ENCODE measurements at places on chromosomes 7 and 10.

DNA sequence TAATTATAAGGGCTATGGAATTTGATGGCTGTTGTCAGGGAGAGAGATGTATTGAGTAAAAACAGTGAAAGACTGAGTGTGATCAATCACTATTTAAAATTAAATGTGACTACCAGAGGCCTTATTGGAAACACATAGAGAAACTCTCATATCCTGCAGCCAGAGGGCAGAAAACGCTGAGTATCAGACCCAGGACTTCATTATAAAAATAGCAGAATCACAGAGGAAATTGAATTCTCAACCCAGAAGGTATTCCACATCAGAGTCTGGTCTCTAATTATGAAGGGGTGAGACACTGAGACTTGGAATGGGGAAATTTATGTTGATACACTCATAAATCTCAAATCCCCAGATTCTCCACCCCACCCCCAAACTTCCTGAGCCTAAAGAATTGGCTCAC lies 69.5 kb upstream of the IL6 start:
- no peak for DNase-seq

- DNase-seq, result no peak
Observed at GRCh38 chr10:77712207-77712606, 74.6 kb upstream of the KCNMA1 start.

GRCh38 chr7:93558705-93559614 lies 15.6 kb downstream of the CALCR start:
- no peak for DNase-seq

- DNase-seq, result no peak
Observed at GRCh38 chr10:20237586-20237985, 421.4 kb downstream of the PLXDC2 start.

GRCh38 chr7:132646052-132646451 lies 69.8 kb upstream of the PLXNA4 start:
- no peak for DNase-seq

DNA sequence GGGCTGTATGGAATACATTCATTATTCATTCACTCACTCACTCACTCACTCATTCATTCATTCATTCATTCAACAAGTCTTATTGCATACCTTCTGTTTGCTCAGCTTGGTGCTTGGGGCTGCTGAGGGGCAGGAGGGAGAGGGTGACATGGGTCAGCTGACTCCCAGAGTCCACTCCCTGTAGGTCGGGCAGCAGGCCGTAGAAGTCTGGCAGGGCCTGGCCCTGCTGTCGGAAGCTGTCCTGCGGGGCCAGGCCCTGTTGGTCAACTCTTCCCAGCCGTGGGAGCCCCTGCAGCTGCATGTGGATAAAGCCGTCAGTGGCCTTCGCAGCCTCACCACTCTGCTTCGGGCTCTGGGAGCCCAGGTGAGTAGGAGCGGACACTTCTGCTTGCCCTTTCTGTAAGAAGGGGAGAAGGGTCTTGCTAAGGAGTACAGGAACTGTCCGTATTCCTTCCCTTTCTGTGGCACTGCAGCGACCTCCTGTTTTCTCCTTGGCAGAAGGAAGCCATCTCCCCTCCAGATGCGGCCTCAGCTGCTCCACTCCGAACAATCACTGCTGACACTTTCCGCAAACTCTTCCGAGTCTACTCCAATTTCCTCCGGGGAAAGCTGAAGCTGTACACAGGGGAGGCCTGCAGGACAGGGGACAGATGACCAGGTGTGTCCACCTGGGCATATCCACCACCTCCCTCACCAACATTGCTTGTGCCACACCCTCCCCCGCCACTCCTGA lies 2.4 kb downstream of the EPO start:
- DNase-seq, result no peak

GRCh38 chr7:55550010-55550663 lies 22.2 kb downstream of the VOPP1 start:
- no peak for DNase-seq

DNA sequence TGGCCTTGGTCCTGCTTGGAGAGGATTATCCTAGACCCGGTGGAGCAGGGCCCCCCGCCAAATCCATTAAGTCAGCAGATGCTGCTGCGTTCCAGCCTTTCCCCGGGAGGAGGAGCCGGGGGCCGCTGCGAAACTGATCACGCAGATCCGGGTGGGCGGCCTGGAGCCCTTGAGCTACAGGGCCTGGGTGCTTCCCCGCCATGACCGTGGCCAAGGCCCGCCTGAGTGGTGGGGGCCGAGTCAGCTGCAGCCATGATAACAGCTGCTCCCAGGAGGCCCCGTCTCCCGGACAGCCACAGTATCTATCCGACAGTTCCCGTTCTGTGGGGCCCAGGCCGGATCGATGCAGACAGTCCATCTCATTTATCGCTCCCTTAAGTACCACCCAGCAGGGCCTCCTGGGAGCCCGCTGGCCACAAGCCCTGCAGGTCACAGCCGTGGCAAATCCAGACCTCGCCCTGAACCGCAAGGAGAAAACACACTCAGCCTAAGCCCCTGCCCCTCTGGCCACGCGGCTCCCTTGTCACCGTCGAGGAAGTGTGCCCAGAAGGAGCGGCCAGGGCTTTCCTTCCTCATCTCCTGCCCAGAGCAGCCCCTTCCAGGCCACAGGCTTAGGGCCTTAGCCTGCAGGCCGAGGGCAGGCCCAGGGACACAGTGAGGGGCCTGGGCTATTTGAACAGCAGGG lies 34.4 kb upstream of the SLC29A4 start:
- no peak for DNase-seq

DNA sequence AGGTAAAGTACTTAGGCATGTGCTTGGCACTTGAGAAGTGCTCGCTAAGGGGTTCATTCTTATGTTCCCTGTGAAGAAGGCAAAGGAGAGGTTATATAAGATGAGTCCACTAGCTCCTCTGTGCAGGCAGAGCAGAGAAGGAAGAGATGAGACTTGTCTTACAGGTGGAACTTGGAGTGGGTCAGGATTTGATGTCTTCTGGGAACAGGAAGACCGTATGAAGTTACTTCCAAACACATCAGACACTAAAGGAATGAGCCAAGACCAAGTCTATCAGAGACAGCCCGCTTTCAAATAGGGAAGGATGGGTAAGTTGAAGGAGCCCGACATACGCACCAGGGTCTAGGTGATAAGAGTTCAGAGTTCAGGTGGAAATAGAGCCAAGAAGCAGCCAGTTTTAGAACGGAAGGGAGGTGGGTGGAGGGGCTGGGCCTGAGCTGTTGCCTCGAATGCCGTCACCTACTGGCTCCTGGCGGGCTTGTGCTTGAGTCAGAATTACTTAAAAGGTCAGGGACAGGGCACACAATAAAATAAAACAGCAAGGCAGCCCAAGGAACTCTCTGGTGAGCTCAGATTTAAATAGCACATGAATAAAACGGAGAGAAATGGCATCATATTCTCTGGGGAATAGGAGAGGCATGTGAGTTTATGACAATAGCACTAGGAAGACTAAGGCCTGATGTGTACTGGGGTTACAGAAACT lies 56.1 kb upstream of the GRB10 start:
- no peak for DNase-seq

DNA sequence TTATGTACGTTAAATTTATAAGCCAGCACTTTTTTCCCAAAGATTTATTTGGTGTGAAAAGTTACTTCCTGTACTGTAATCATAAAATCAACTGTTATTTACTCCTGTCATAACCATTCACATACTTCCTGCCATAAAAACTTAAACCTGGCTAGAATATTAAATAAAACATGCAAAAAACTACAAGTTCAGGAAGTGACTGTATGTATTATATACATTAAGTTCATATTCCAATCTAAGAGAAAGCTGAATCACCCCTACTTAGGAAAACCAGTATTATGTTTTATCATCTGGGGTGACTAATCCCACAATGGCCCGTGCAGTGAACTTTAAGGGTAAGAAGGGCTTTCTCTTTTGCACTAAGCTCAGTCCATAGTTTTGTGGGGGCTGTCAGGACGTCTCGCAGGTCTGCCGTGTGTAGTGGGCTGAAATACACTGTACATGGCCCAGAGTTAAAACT lies 183.7 kb upstream of the KLF14 start:
- DNase-seq, result no peak

DNA sequence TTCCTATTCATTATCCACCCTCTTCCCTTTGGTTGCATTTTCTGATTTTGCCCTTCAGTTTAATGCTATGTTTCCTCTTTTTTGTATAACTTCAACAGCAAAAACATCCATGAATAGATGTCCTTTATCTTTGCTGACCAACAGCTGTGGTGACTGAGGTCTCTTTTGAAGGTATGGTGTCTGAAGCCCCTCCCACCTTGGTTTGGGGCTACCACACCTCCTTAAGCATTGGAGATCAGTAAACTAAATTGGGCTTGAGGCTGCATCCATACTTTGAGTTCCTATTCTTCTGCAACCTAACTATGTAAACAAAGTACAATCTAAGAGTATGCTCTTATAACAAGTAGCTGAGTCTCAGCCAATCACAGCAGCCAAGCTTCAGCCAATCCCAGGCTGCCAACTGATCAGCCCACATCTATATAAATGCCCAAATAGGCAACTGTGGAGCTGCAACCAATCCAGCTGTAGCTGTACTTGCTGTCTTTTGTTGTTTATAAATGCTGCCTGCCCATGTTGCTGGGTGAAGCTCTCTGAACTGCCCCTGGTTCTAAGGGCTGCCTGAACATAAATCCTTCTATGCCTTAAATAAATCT lies 69.4 kb upstream of the PDLIM1 start:
- no peak for DNase-seq

- DNase-seq, result no peak
Observed at GRCh38 chr7:5322621-5323410, 40.1 kb downstream of the SLC29A4 start.

- DNase-seq, result no peak
Observed at GRCh38 chr7:156968183-156968582, 18.7 kb downstream of the NOM1 start.

DNA sequence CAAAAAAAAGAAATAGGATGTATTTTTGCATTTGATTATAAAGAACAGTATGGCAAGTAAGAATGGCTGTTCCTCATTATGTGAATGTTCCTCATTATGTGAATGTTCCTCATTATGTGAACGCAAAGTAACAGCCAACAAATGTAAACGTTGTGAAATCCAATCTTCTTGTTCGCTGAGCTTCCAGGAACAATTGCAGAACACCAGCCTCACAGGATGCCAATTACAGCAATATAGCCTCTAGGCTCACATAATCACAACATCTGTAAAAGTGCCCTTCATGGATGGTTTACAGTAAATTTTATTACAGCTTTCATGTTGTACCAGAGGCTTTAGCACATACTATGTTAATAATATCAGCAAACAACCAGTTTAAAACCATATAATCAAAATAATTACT lies 71.6 kb downstream of the THSD7A start:
- no peak for DNase-seq

DNA sequence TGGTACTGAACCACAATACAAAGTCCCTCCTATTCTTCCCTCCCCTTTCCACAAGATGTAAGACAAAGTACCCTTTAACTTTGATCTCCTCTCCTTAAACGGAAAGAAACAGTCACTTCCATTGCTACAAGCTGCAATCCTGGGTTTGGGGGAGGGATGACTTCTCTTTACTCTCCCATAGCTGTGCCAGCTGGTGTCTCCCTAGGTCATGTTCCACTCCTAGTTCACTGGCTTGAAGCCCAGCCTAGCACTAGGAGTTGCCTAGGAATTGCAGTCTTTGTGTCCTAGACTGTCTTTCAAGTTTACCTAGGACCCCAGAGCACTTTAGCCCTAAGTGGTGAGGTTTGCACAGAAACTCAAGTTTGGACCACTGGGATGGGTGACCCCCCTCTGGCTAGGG lies 311.1 kb downstream of the HPSE2 start:
- DNase-seq, result no peak

- DNase-seq, result no peak
Observed at GRCh38 chr10:11861341-11861740, 38.2 kb downstream of the PROSER2 start.

GRCh38 chr7:152674860-152675758 lies 832 bp downstream of the XRCC2 start:
- no peak for DNase-seq

DNA sequence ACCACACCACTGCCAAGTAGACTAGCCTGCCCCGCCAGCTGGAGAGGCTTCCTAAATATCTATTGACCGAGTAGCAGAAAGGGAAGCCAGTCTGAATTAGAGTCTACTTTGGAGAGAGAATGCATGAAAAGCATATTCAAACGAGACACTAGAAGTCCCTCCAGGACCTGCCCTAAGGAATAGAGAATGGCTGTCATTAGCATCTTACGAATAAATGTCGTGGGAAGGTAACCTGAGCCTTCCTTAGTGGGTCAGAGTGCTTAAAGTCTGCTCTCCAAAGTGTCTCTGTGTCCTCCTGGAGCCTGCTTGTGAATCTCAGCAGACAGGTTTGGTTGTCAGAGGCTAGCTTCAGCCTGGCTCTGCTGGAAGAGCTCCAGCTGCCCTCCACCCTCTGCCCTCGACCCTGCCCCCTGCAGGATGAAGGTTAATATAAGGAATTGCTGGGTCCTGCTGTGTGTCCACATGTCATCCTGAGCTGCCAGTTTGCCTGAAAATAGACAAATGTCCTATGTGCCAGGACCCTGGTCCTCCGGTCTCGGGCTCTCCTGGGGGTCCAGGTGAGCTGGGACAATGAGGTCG lies 33.4 kb downstream of the FAM241B start:
- DNase-seq, result no peak

GRCh38 chr10:104331208-104331838 lies 6.9 kb downstream of the ITPRIP start:
- no peak for DNase-seq

DNA sequence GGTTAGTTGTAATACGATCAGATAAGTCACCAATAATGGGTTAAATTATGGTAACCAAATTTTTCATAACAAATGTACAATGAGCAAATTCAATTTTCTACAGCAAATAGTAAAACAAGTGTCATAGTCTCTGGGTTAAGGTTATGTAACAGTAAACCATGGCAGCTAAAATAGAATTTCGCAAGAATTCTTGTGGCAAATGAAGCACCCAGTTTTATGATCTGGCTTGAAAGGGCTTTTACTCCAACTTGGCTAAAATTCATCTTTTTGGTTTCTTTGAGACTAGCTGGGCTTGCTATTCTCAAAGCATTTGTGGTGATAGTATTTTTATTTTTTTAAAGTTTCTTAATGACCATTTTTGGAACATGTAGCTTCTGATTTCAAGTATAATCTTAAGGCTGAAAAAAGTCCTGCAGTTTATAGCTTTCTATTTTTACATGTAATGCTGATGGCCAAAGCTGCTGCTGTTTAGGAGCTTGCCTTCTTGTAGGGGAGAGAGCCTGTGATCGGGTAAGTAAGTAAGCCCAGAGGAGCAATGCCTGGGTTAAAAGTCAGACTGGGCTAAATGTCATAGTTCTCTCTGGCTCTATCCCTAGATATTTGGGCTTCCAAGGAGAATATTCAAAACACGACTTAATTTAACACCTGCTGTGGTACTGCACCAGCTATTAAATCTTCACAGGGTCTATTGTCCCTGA lies 55.5 kb upstream of the SYPL1 start:
- no peak for DNase-seq

GRCh38 chr10:116974456-116975005 lies 30.5 kb downstream of the SHTN1 start:
- no peak for DNase-seq

DNA sequence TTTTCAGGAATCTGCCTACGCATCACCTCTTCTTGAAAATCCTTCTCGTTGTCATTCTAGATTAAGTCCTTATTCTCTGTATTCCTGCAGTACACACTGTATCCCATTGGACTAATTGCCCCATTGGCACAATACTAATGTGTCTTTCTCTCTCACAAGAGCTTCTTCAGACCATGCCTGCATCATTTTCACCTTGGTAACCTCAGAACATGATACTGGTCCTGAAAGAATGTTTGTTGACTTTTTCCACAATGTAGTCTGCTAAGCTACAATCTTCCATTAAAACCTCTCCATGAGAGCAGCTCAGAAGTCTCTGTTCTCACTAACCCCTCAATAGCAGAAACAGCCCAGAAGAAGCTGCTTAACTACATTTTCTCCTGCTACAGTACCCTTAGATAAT lies 270.7 kb downstream of the PCDH15 start:
- no peak for DNase-seq

- no peak for DNase-seq
Observed at GRCh38 chr7:121853307-121853706, 19.7 kb upstream of the PTPRZ1 start.

All from stimulated activated naive CD8-positive, alpha-beta T cell treated with anti-CD3 and anti-CD28 coated beads, Interleukin-15, amount 100 ng/mL, for 72 hours (primary cell).